GM19239 (cell line): ENCODE measurements at places on chromosomes 5 and 9.

- DNase-seq, result no peak
Observed at GRCh38 chr9:22241611-22242010, 205.0 kb upstream of the DMRTA1 start.

- DNase-seq, result no peak
Observed at GRCh38 chr5:15234366-15234765, 265.6 kb upstream of the FBXL7 start.

- DNase-seq, result no peak
Observed at GRCh38 chr5:9691261-9691660, 61.1 kb upstream of the TAS2R1 start.

GRCh38 chr9:78928625-78929405 lies 631.9 kb downstream of the PSAT1 start:
- no peak for DNase-seq

GRCh38 chr5:137867664-137868063 lies at the start of gene MYOT:
TSS of gene MYOT (plus strand) at chr5:137867860. CDS start at chr5:137870652, 2,792 bp downstream.
- no peak for DNase-seq

DNA sequence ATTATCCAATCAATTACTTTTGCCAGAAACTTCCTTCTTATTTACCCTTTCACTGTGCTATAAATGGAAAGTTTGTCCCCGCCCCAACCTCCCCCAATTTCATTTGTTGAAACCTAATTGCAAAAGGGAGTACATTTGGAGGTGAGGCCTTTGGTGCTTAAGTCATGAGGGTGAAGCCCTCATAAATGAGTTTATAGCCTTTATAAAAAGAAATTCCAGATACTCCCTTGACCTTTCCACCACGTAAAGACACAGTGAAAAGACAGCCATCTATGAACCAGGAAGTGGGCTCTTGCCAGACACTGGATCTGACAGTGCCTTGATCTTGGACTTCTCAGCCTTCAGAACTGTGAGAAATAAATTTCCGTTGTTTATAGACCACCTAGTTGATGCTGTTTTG lies 82.3 kb downstream of the NUDT12 start:
- no peak for DNase-seq

DNA sequence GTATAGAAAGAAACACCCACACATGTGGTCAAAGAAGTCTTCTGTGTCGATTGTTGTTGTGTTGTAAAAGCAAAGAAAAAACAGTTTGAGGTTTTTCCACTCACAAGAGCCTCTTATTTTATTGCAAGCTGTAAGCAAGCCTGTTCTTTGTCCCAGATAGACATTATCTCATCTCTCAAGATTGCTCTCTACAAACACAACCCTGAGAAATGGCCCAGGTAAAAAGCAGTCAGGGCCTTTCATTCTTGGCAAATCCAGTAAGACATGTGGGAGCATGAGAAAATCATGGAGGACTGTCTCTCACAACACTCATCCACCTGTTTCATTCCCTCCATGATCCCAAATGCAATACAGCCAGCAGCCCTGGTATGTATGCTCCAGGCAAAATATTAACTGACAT lies 286.6 kb upstream of the POU5F2 start:
- no peak for DNase-seq

DNA sequence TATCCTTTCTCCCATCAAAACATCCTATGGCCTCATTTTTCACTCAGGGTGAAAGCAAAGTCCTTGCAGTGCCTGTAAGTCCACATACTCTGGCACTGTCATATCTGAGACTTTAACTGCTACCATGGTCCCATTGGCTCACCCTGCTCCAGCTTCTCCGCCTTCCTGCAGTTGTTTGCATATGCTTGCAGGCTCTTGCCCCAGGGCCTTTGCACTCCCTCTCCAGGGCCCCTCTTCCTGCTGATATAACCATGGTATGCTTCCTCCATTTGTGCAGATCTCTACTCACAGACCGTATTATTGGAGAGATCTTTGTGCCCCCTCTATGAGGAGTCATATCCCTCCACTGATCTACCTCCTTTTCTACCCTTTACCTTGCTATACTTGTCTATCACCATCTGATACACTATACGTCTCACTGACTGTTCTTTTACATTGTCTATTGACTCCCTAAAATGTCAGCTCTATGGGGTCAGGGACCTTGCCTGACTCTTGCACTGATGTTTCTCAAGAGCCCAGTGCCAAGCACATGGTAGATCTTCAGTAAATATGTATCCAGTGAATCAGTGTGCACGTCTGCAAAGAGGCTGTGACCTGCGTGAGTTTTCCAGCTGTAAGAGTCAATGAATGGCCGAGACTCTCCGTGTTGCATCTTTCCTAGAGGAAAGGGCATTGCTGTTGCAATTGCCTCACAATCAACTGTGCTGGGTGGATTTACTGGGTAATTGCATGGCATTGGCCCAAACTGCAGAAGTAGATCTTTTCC lies 81.7 kb upstream of the CPEB4 start:
- DNase-seq, result no peak
